ENCODE measurements at places on chromosomes 13 and 19.

DNA sequence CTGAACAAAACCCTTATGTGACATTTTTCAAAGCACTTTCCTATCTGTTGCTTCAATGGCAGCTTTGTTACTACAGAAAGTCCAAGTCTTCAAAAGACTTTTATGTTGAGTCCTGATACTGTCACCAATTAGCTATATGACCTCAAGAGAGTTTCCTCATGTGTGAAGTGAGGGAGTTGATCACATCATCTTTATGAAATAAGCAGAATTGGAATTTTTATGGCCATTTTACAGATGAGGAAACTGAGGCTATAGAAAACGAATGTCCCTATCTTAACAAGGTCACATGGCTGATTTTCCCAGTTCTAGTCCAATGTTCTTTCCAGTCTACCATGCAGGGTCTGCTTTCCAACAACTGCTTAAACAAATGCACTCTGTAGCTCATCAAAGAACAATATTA is 2.6 kb downstream of the TNFRSF19 start:
- no peak for DNase-seq

DNA sequence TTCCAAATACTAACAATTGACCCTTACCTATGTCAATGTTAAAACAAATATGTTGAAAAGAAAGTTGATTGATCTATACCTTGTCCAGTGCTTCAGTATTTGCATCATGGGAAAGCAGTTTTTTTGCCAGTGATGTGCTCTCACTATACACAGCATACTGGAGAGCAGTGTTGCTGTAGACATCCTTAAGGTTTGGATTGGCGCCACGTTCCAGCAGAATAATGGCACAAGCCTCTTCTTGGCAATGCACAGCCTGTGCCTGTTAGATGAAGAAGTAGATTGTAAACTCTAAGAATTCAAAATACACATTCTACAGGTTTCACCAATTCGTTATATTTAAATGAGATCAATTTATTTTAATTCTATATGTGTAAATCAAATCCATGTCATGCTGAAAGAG is 43.9 kb upstream of the C1QTNF9B start:
- no peak for DNase-seq

DNA sequence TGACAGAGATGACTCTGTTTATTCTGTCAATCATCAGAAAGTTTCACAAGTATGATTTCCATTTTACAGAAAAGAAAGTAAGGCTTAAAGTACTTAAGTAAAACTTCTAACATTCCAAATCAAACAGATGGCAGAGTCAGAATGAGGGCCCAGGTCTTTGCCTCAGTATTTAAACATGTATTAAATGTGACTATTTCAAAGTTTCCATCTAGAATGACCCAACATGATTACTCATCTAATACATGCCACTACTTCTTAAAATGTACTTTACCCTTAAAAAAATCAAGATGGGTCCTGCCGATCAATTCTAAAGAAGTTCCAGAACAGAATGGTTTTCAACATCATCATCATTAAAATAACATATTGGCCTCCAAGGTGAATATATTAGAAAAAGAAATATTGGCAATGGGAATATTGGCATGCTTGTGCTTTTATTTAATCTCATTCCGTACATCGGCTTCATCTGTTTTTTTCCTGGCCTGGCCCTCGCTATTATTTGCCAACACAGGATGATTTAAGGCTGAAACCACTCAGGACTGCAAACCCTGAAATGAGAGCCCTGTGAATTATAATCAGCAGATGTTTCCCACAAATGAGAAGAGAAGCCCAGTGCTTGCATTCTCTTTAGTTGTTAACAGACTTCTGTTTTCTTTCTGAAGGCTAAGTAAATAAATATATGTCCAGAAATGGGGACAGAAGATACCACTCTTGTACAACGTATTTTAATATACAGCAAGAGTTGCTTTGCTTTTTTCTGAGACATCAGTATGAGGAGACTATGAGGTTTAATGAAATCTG is 340.0 kb downstream of the DNAJC15 start:
- DNase-seq = no peak

- no peak for DNase-seq
Measured at GRCh38 chr19:50764409-50764808, 5.9 kb upstream of the GPR32 start.

DNA sequence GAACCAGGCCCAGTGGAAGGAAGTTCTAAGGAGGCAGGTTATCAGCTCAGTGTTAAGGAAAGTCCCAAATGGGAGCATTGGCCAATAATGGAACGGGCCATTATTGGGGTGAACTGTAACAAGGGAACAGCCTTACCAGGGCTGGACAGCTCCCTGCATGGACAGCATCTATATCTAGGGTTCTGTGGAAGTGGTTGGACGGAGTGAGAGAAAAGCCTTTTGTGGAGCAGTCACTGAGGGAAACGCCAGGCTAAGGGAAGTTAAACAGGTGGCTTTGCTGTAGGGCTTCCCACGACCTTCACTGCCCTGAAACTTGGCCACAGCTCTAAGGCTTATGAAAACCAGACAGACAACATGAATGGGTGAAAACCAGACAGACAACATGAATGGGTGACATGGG is 17.0 kb downstream of the POU2F2 start:
- DNase-seq = no peak

- DNase-seq = no peak
Measured at GRCh38 chr19:51824281-51825005, 29.5 kb downstream of the FPR3 start.

- DNase-seq = no peak
Measured at GRCh38 chr13:40315416-40316064, 350.9 kb downstream of the FOXO1 start.

Data from COR-L47 (cell line).